Activated CD4-positive, alpha-beta memory T cell treated with anti-CD3 and anti-CD28 coated beads, Interleukin-2, amount 10 ng/mL, durations not matched to agents 7 days and 5 days (primary cell): ENCODE measurements at places on chromosomes 5 and 9. TPM values are rescaled to one million over a fixed set of nuclear protein-coding genes. Genes with fewer than 3 reads are reported as not detected.

DNA sequence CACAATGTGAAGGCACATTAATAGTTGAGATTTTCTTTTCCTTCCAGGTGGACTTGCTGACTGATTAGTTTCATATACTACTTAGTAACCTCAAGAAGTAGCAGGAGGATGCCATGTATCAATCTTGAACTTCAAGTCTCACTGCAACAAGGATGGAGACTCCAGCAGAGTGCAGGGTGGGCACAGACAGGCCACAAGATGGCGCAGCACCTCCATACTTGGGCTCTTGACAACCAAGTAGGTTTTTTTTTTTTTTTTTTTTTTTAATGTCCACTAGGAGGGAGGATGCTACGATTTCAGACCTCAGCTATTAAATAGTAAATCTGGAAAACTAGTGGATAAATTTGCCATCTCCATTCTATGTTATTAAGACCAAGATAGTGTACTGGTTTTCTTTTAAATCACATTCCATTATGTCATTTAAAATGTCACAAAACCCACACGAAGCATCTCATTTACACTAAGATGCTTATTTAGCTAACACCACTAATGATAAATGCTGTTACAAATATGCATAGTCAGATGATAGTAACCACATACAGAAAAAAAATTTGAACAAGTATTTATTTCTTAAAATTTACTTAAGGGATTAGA lies 58.6 kb downstream of the IL6ST start:
- no peak overlapping the region for H3K27ac ChIP-seq
- H3K36me3 ChIP-seq: peaks cover 29% of the 10 kb centered on the region
- no peak overlapping the region for H3K4me3 ChIP-seq

DNA sequence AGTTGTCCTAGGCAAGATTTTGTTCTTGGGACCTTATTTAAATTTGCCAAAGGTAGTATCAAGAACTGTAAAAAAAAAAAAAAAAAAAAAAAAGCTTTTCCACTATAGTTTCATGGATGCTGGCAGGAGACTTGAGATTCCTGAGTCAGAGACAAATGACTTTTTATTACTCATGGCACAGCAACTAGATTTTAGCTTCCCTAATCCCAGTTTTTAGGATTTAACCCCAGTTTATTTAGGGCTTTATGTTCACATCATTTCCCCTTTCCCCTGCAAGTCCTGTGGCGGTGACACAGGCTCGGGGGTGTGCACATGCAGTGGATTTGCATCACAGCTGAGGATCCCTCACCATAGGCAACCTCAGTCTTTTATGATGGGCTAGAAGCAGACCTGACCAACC lies 144.9 kb downstream of the GOLPH3 start:
- peaks cover 15% of the 10 kb centered on the region for H3K4me1 ChIP-seq
- no peak overlapping the region for H3K27ac ChIP-seq
- H3K4me3 ChIP-seq: no peak overlapping the region

- peaks cover 3% of the 10 kb centered on the region for H3K27me3 ChIP-seq
- H3K36me3 ChIP-seq: no peaks in the 10 kb centered on the region
- DNase-seq: no peak
Measured at GRCh38 chr5:38768412-38769211, 77.2 kb upstream of the OSMR start.

DNA sequence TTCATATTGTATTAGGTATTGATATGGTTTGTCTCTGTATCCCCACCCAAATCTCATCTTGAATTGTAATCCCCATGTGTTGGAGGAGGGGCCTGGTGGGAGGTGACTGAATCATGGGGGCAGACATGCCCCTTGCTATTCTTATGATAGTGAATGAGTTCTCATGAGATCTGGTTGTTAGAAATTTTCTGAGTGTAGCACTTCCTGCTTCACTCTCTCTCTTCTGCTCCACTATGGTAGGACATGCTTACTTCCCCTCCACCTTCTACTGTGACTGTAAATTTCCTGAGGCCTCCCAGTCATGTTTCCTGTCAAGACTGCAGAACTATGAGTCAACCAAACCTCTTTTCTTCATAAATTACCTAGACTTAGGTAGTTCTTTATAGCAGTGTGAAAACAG lies 187.4 kb upstream of the SLC24A2 start:
- peaks cover 3% of the 10 kb centered on the region for H3K27me3 ChIP-seq
- peaks cover 15% of the 10 kb centered on the region for H3K36me3 ChIP-seq
- H3K27ac ChIP-seq: peak overlapping the region; percentile 81
- H3K4me1 ChIP-seq: peaks cover 27% of the 10 kb centered on the region
- DNase-seq: peak; percentile 49

GRCh38 chr9:104345061-104345460 lies 159.0 kb upstream of the OR13F1 start:
- H3K27ac ChIP-seq: no peak overlapping the region
- no peaks in the 10 kb centered on the region for H3K4me1 ChIP-seq
- H3K36me3 ChIP-seq: no peaks in the 10 kb centered on the region
- H3K4me3 ChIP-seq: no peak overlapping the region
- no peak for DNase-seq

DNA sequence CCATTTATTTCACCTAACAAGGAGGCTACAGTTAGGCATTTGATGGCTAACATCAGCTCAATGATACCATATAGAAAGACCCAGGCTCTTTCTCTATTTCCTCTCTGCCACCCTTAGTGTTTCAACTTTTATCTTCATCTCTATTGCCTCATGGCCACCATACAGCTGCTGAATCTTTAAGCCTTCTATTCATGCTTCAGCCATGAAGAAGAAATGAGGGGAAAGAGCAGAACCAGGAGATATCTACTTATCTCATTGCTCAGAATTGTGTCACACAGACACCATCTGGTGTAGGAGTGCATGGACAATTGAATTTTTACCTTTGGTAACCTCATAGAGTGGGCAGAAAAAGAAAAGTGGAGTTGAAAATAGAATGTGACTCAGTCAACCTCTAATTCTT lies 6.7 kb downstream of the GAPT start:
- H3K4me3 ChIP-seq: no peak overlapping the region
- no peaks in the 10 kb centered on the region for H3K36me3 ChIP-seq
- H3K27ac ChIP-seq: no peak overlapping the region
- no peak for DNase-seq
- H3K4me1 ChIP-seq: peaks cover 4% of the 10 kb centered on the region

DNA sequence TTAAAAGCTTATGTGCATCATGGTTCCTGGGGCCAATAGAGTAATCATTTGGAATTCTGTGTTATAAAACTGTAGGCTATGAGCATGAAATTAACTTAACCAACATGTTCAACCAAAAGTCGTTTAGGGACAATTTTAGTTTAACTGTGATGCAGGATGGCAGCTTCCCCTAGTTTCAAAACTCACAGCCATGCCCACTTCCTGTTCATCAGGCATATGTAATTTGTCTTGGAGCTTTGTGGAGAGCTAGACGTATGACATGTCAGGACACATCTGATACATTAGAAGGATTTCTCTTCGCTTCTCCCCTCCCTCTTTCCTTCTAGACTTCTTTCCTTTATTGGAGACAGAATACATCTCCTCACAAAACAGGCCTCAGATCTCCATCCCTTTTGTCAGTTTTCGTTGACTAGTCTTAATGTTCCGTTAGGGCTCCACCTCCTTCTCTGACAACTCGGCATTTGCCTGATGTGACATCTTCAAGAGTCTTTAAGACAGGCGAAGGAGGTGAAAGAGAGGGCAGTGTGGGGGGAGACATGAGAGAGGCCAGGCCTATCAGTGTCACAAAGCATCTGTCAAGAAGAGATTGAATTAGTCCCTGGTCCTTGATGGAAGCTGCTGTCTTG lies 176.0 kb downstream of the MSX2 start:
- H3K36me3 ChIP-seq: no peaks in the 10 kb centered on the region
- H3K27me3 ChIP-seq: peaks cover 2% of the 10 kb centered on the region
- H3K4me1 ChIP-seq: peaks cover 2% of the 10 kb centered on the region
- no peak overlapping the region for H3K27ac ChIP-seq
- no peak for DNase-seq

DNA sequence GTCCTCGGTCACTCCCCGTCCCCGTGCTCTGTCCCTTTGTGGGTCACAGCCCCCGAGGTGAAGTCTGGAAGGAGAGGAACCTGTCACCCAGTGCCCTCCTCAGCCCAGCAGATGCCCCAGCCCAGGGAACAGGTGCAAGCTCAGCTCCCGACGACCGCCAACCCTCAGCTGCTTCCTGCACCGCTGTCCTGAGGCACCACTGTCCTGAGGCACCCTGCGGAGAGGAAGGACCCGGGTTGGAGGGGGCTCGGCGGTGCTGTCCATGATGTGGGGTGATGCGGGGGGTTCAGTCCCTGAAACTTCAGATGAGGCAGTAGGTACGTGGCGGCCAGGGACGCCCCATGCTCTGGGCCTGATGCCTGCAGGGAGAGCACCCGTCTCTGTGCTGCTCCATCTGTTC lies 81.4 kb downstream of the COL5A1 start:
- H3K27me3 ChIP-seq: peaks cover 2% of the 10 kb centered on the region
- H3K36me3 ChIP-seq: no peaks in the 10 kb centered on the region
- peaks cover 6% of the 10 kb centered on the region for H3K4me1 ChIP-seq
- no peak overlapping the region for H3K27ac ChIP-seq
- H3K4me3 ChIP-seq: no peak overlapping the region
- DNase-seq: no peak

DNA sequence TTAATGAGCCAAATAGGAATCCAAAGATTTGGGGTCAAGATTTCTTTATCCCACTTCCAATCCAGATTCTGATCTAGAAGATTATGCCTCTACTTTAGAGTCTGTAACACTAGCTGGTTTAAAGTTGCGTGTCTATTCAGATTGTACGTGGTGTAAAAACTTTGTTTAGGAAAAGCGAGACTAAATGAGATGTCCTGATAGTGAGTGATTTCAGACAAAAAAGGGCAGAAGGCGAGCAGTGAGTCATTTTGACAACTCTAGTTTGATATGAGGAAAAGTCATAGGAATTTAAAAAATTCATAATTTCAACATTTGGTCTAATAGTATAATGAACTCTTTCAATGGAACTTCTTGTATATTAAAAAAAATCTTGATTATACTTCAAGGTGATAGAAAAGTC lies 119.6 kb upstream of the KLF9 start:
- H3K27me3 ChIP-seq: no peaks in the 10 kb centered on the region
- H3K4me3 ChIP-seq: no peak overlapping the region
- H3K27ac ChIP-seq: no peak overlapping the region
- no peak for DNase-seq

DNA sequence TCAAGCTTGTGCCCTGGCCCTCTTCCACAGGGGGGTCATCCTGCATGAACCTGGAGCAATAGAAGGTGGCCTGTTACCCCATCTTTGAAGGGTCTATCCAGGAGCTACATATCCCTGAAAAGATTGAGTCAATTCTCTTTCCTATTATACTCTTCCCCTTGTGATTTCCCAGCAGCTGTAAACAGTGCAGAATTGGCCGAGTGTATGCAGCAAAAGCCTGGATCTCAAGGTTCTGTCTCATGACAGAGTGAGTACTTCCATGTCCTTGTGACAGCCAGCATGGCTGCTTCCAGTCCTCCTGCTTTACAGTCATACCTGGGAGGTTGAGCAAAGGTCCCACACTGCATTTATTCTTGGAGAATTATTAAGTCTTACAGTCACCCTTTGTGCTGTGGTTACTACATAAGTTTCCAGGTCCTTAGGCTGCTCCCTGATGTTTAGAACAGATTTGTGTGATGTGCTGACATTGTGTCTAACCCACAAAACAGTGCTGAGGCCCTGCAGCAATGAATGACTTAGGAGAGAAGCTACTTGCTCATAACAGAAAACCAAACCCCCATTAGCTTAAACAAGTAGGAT lies 67.5 kb downstream of the NREP start:
- H3K27me3 ChIP-seq: no peaks in the 10 kb centered on the region
- H3K36me3 ChIP-seq: no peaks in the 10 kb centered on the region
- no peak overlapping the region for H3K4me3 ChIP-seq
- no peaks in the 10 kb centered on the region for H3K4me1 ChIP-seq
- DNase-seq: no peak

DNA sequence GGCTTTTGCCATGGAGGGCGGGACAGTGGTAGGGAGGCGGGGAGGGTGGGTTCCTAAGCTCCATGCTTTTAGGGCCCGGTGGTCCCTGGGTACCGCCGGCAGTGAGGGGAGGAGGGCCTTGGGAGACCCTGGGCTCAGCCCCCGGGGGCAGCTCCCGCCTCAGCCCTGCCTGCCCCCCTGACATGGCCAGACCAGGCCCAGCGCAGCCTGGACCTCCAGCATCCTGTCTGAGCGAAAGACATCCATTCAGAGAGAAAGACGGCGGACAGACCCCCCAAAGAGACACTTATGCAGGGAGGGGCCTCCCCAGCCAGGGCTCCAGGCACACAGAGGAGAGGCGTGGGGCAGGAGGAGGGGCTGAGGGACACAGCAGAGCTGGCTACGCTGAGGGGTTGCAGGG lies 45.3 kb downstream of the KCNT1 start:
- H3K4me1 ChIP-seq: no peaks in the 10 kb centered on the region
- no peaks in the 10 kb centered on the region for H3K27me3 ChIP-seq
- DNase-seq: no peak

- H3K4me3 ChIP-seq: no peak overlapping the region
- H3K36me3 ChIP-seq: no peaks in the 10 kb centered on the region
- no peak overlapping the region for H3K27ac ChIP-seq
- no peak for DNase-seq
- H3K27me3 ChIP-seq: peaks cover 14% of the 10 kb centered on the region
Measured at GRCh38 chr5:142643634-142644033, 42.3 kb downstream of the FGF1 start.

- DNase-seq: no peak
- H3K27me3 ChIP-seq: no peaks in the 10 kb centered on the region
- no peaks in the 10 kb centered on the region for H3K4me1 ChIP-seq
- no peaks in the 10 kb centered on the region for H3K36me3 ChIP-seq
Measured at GRCh38 chr9:81753436-81753835, 64.1 kb upstream of the TLE1 start.

DNA sequence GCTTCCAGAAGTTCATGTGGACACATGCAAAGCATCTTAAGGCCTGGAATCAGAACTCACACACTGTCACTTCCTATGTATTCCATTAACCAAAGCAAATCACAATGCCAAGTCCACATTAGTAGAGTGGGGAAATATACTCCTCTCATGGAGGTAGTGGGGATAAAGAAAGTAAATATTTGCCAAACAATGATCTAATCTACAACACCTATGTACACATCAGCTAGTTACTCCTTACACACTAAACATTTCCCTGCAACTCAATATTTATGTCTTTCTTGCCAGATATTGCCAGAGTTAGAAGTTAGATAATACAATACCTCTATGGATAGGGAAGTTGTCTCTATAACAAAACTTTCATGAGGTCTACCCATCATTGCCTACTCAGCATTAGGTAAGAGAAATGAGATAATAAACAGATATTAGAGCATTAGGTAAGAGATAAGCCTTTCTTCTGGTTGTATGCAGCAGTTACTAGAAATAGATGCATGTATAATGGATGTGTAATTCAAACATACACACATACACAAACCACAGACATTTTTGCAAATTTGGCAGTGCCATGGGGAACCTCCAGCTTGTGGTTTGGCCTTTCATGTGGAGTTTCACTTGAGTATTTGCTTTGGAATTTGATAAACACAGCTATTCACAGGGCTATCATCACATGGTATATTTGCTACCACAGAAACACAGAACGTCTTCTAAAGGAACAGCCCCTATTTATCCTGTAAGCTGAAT lies 196.5 kb downstream of the TLE1 start:
- no peak overlapping the region for H3K4me3 ChIP-seq
- no peaks in the 10 kb centered on the region for H3K4me1 ChIP-seq
- no peaks in the 10 kb centered on the region for H3K27me3 ChIP-seq
- no peak for DNase-seq
- H3K36me3 ChIP-seq: no peaks in the 10 kb centered on the region

EPB41L4A gene
- total RNA-seq: 3.3 TPM

SLC6A18 gene
- not detected for total RNA-seq

FBP1 gene
- total RNA-seq: 0.40 TPM

SNCAIP gene
- total RNA-seq: not detected

ELL2 gene
- 59.0 TPM for total RNA-seq

THG1L gene
- total RNA-seq: 11.4 TPM

CAMK2A gene
- total RNA-seq: not detected

PCDHA2 gene
- not detected for total RNA-seq

BBLN gene
- total RNA-seq: 91.3 TPM

C9 gene
- not detected for total RNA-seq

PROB1 gene
- 5.5 TPM for total RNA-seq

ANKRD34B gene
- not detected for total RNA-seq

PCDHGA5 gene
- total RNA-seq: not detected
